ENCODE measurements at places on chromosomes 1 and 21. TPM values are rescaled to one million over a fixed set of nuclear protein-coding genes. Genes with fewer than 3 reads are reported as not detected.

CSF1 gene
- 15.2 TPM for total RNA-seq

- no peak for DNase-seq
Measured at GRCh38 chr1:20281801-20282200, 8.9 kb upstream of the VWA5B1 start.

DNA sequence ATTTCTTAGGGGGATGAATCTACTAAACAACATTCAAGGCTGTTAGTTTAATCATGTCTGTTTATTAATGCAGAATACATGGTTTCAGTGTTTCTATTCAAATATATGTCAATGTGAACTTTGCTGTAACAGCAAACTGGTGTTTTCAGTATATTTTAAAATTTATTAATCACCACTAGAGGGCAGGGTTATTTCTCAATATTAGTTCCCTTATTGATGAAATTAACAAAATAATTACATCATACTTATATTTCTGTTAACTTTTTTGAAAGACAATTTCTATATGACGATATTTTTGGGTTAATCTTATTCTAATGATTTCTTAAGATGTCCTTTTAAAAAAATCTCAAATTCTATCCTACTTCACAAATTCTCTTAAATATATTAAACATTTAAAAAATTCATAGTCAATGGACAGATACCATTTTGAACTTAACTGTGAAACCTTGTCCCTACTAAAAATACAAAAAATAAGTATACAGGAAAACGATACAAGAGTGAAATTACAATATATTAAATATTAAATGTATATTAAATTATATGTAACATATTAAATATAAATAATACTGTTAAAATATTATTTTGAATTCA lies 1034.1 kb upstream of the PRMT6 start:
- DNase-seq, result no peak

DNA sequence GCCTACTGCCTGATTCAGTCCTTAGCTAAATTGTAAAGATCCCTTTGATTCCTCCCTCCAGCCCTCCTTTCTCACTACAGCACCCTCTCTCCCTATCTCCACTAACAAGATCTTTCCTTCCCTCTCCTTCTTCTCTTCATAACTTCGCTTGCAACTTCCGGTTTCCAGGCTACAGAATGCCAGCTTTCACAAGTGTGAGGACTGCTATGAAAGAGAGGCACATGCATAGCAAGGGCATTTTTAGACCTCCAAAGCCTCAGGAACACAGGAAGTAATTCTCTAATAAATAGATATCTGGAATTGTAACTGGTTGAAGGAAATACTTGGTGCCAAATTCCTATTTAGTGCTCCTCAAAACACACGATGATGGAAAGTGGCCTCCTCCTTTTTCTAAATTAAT lies 196.7 kb downstream of the HLX start:
- no peak for DNase-seq

- DNase-seq, result no peak
Measured at GRCh38 chr1:109482791-109483671, 674 bp upstream of the ATXN7L2 start.
